Activated CD4-positive, alpha-beta T cell treated with anti-CD3 and anti-CD28 coated beads, Interleukin-2, amount 50 U/mL, for 24 hours (primary cell): ENCODE measurements at places on chromosomes 7 and 10.

DNA sequence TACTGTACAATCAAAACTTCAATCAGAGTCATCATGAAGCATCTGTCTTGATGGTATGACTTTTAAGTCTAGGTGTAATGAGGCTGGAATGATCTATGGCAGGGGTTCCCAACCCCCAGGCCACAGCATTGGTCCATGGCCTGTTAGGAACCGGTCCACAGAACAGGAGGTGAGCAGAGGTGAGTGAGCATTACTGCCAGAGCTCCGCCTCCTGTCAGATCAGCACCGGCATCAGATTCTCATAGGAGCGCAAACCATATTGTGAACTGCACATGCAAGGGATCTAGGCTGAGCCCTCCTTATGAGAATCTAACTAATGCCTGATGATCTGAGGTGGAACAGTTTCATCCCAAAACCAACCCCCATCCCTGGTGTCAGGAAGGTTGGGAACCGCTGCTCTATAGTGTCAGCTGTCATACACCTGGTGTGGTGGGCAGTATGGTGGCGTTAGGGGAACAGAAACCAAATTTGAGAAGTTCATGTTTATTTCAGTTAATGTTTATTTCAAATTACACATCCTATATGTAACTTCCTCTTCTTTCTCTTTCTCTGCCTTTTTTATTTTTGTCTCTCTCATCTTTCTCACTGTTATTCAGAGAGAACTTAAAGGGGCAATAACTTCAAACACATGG lies 432.6 kb downstream of the TNS3 start:
- no peak for DNase-seq

DNA sequence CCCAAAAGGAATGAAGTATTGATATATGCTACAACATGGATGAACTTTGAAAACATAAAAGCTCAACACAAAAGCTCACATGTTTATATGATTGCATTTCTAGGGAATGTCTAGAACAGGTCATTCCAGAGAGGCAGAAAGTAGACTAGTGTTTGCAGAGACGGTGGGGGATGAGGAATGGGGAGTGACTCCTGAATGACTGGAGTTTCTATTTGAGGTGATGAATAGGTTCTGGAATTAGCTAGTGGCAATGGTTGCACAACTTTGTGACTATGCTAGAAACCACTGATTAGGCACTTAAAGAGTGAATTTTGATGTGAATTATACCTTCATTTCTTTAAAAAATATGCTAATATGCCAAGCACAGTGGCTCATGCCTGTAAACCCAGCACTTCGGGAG lies 6.9 kb downstream of the KPNA7 start:
- DNase-seq, result no peak

DNA sequence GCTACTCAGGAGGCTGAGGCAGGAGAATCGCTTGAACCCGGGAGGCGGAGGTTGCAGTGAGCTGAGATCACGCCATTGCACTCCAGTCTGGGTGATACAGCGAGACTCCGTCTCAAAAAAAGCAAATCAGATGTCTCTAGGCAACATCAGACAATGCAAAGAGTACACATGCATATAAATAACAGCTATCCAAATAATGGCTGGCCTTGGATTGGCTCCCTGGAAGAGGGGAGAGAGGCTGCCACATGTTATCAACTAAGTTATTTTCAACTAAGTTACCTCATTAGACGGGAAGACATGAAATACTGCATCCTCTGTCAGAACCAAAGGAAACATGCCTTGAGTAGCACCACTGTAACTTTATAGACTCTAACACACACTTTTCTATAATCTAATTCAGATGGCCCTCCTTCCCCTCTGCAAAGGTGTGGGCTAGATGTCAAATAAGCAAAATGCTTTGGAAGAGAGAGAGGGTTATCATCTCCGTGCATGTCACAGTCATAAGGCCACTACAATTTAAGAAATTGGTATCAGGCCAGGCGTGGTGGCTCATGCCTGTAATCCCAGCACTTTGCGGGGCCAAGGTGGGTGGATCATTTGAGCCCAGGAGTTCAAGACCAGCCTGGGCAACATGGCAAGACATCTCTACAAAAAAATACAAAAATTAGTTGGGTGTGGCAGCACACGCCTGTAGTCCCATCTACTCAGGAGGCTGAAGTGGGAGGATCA lies 22.5 kb upstream of the SPOCK2 start:
- DNase-seq, result no peak

- DNase-seq, result no peak
These were observed 2.1 kb upstream of the SSC4D start for GRCh38 chr7:76411626-76412025.

DNA sequence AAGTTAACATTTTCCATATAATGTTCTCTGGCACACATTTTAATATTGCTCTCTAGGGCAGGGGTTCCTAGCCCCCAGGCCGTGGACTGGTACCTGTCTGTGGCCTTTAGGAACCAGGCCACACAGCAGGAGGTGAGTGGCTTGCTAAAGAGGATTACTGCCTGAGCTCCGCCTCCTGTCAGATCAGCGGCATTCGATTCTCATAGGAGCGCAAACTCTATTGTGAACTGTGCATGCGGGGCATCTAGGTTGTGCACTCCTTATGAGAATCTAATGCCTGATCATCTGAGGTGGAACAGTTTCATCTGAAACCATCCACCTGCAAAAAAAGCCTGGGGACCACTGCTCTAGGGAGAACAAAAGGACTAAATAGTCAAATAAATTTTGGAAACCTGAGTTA lies 65.7 kb downstream of the EXOC6 start:
- no peak for DNase-seq

GRCh38 chr10:80158598-80159127 lies 26.1 kb downstream of the PLAC9 start:
- DNase-seq, result no peak

DNA sequence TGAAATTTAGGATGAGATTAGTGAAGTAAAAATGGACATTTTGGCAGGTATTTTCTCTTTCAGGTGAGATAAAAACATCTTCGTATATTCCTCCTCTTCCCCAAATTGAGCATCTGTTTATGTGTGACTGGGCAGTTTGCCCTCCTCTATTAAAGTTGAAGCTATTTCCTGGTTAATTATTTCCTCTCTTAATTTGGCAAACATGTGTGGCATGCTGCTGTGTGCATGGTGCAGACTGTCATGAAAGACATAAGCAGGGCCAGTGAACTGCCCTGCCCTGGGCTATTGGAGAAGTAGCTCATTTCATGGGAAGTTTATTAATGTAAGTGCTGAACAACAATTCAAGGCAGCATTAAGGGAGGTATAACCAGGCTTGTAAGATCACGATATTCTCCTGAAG lies 52.6 kb downstream of the EVX1 start:
- DNase-seq, result no peak

DNA sequence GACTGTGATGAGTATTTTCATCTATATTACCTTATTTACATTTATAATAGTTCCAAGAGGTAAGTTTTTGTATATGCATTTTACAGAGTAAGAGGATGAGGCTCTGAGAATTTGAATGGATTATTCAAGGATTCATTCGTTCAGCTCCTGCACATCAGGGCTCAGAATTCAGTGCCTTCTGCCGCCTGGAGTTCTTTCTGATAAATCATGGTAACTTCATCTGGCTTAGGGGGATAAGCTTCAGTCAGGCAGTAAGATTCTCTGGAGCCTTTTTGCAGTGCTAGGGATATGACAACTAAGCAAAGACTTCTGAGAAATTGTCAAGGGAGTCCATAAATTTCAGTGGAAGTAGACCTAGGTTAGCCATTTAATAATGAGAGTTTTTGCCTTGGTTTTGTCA lies 668.6 kb downstream of the NRG3 start:
- DNase-seq, result no peak

DNA sequence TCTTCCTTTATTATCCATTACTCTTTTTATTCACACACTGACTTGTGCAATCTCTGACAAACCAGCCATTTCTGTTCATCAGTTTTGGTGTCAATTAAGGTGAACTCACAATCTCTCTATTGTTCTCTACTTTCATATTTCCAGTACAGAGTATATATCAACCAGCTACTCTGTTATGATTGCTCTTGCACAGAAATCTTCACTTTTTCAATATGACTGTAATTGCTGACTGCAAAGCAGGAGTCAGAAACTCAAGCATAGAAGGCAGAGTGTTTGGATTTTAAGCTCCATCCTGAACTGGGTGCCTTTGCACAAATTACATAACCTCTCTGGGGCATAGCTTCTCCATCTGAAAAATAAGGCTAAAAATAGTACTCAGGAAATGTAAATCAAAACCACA lies 1042.0 kb downstream of the GRM8 start:
- DNase-seq, result no peak

DNA sequence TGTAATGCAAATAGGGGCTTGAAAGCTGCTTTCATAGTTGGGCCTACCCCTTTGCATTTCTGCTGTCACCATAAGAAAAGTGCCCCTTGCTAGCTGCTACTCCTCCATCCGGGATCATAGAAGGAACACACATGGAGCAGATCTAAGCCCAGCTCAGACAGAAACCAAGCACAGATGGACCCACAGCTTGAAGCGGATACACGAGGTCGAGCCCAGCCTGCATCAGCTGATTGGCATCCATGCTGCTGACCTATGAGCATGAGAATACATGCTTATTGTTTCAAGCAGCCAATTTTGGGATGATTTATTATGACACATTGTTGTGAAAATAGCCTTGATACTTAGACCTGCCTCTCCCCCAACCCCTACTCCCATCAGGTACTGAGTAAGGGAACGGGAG lies 109.2 kb downstream of the ZNF467 start:
- no peak for DNase-seq

- DNase-seq, result no peak
These were observed 321.5 kb upstream of the NRP1 start for GRCh38 chr10:33655921-33656320.

- no peak for DNase-seq
These were observed 438.1 kb downstream of the MDFIC start for GRCh38 chr7:115359955-115360354.

GRCh38 chr10:99984211-99985034 lies 25.3 kb downstream of the DNMBP start:
- no peak for DNase-seq

GRCh38 chr7:17233603-17234002 lies 64.8 kb upstream of the AHR start:
- no peak for DNase-seq

GRCh38 chr7:2517026-2517425 lies 2.5 kb upstream of the LFNG start:
- no peak for DNase-seq

DNA sequence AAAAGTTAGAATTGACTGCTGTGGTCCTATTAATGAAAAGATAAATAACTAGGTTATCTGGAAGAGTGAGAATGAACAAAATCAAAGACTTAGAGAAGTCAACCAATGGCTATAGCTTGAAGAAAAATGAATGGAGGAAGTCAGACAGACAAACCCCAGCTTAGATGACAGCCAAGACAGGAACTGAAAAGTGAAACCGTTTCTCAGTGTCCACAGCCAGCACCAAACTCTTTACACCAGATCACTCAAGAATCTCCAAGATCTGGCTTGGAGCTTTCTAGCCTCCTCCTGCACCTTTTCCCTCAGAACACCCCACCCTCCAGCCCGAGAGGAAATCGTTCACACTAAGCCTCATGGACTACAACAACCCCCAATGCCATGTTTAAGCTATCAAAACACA lies 167.0 kb downstream of the SFMBT2 start:
- no peak for DNase-seq

- no peak for DNase-seq
These were observed 93.4 kb upstream of the FGL2 start for GRCh38 chr7:77293046-77293445.

DNA sequence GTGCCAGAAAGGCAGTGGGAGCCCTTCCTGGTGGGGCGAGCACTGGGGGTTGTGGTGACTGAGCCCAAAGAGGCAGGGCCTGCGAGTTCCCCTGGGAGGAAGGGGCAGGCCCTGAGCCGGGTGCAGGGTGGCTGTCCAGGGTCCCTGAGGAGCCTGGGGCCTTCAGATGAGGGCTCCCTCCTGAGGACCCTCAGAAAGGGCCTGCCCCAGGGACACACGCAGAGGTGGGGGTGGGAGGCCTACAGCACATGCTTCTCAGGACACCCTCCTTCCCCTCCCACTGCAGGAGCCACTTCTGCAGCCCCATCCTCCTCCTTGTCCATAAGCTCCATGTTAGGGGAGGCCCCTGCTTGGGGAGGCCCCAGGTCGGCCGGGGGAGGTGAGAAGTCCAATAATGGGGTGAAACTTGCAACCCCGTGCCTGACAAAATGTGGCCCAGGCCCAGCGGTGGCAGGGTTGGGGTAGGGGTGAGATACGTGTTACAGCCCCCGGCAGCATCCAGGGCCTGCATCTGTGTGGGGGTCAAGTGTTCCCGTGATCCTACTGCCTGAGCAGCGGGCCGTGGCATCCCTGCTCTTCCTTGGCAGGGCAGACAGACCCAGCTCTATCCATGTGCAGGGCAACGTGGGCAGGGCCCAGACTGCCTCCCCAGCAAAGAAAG lies 31.8 kb upstream of the RET start:
- no peak for DNase-seq

- DNase-seq, result no peak
These were observed 199.2 kb downstream of the DIP2C start for GRCh38 chr10:490256-490655.

GRCh38 chr7:40474790-40475680 lies 340.2 kb downstream of the SUGCT start:
- DNase-seq, result no peak

GRCh38 chr7:52940481-52940880 lies 95.0 kb upstream of the POM121L12 start:
- DNase-seq, result no peak

GRCh38 chr10:45432700-45433472 lies 58.9 kb downstream of the ALOX5 start:
- DNase-seq, result no peak

DNA sequence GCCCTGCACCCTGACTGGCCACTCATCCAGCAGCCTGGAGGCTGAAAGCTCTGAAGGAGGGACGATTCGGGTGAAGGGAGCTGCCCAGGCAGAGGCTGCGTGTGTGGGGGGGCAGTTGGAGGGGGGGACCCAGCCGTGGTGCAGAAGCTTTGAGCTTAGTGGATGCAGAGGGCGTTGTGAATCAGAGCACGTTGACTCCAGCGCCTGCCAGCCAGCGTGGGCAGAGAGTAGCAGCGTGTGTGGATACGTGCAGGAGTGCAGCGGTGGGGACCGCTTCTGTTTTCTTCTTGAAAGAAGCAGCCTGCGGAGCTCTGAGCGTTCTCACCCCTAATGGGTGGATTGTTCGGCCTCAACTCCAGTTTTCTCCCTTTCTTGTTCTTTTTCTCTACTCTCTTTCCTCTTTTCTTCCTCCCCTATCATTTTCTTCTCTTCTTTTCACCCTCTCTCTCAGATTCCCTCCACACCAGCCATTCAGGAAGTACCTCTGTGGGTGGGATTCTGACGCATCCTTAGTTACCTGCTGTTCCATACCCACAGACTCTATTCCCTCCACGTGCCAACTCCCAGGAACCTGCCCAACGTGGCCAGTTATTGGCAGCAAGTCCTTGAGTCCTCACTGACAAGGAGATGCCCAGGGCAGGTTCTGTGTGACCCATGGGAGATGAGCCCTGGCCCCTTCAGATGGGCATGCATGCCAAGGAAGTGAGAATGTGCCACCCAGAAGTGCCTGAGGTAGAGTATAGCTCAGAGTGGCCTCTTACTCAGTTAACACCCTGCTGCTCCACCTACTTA lies 47.4 kb downstream of the SORCS3 start:
- DNase-seq, result no peak

DNA sequence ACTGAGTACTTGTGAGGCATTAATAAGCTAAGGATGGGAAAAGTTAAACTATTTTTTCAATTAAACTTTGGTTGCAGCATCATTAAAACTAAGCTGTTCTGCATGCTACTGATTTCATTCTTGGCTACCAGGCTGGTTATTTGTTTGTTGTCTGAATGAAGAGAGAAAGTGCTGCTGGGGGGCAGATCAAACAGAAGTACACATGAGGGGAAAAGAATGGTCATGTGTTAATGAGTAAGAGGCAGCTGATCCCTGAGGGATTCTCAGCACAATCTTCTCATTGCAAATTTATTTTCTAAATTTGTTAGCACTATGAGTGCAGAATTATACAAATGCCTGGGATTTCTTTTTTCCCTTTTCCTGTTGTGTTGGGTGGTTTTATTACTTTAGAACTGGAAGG lies 213.2 kb upstream of the HPS1 start:
- DNase-seq, result no peak
